ENCODE measurements at places on chromosomes 2 and 18.
A peak's percentile ranks its signal among the peaks of the same experiment; 100 is the strongest.

DNA sequence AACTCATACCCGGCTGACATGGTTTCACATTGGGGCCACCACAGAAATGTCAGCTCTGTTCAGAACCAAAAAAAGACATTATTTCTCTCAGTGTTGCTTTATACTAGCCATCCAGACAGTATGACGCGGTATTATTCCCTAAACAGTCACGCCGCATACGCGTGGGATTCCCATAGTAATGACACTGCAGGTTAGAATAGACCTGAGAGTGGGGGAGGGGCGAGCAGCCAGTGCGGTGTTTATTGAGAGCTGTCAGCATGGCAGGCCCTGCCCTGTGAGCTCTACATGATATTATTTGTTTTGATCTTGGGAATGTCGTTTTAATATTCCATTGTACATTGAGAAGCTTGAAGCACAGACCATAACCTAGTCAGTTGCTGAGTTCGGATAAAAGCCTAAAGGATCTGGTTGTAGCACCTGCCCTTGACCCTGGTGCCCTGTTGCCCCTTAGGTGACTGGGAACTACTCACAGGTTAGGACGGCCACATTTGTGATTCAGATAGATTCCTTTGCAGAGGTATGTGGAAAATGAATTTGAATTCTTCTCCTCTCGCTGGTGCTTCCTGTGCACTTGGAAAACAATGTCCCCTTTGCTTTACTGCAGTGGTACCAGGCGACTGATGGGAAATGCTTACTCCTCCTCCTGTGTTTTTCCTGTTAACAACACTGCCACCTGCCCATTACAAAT, 150.1 kb downstream of the ARHGAP28 start:
- no peak for DNase-seq

GRCh38 chr2:200624658-200625057, 38.8 kb downstream of the AOX1 start:
- DNase-seq: no peak

DNA sequence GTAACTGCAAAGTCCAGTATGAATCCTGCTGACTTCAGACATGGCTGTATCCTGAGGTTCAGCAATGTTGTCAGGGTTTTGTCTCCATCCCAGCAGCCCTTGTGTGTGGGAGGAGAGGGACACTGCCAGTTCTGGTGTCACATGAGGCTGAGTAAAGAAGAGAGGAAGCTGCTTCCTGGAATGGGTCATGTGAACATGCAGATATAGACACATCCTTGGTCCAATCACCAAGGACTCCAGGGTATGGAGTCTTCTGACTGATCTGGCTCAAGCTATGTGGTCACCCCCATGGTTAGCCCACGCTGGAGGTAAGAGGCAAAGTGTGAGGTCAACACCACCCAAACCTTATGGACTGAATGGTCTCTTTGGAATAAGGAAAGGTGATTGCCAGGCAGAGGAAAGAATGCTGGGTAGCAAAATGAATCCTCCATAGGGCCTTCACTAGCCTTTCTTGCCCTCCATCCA, 134.4 kb upstream of the SLC1A4 start:
- peak; percentile 28 for DNase-seq

GRCh38 chr2:110770959-110771431, 38.6 kb downstream of the ACOXL start:
- peak; percentile 67 for DNase-seq

GRCh38 chr2:69755862-69756467, 14.0 kb downstream of the ANXA4 start:
- DNase-seq: no peak

DNA sequence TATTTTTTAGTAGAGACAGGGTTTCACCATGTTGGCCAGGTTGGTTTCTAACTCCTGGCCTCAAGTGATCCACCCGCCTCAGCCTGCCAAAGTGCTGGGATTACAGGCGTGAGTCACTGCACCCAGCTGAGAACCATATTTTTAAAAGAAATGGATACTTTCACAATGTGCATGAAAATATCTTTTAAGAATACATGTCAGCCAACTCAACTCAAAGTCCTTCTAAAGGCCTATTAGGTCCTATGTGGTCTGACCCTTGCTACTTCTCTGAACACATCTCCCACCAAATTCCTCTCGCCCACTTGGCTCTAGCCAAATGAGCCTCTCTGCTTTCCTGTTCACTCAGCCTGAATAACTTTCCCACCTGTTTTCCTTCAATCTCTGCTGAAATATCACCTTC, 119.6 kb downstream of the MTX2 start:
- no peak for DNase-seq

DNA sequence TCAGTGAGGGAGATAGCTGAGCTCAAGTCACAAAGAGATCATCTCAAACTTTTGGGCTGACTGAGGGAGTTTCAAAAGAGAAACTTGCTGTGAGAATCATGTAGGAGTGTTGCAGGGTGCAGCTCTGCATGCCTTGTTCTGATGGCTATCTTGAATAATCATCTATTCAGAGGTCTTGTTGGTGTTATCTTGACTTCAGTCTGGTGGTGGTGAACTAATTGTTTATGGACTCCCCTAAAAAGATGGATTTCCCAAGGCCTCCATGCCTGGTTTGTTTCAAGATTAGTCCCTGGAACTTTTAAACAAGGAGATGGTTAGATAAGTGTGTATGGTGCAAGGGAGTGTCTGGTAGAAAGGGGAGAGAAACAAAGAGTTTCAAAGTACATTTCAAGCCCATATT, 29.8 kb downstream of the SLC39A6 start:
- DNase-seq: no peak

DNA sequence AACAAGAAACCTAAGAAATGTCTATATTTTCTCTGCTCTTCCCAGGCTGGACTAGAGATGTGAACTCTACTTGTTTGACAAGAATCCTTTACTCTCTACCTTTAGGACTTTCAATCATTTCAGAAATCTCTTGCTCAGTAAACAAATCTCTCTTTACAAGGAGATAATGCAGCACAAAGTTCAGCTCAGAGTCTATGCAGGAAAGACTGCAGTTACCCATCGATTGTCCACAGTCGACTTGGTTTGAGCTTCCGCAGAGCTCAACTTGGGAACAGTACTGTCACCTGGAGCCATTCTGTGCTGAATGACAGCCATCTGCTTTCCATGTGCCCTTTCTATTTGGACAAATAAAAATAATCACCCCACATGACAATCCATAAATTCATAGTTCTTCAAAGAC, 259.7 kb upstream of the STON1 start:
- no peak for DNase-seq

- no peak for DNase-seq
Measured at GRCh38 chr2:207161247-207162123, 4.3 kb downstream of the KLF7 start.

- no peak for DNase-seq
Measured at GRCh38 chr2:54671875-54672589, 51.4 kb upstream of the EML6 start.

GRCh38 chr2:2324119-2324518, 7.0 kb downstream of the MYT1L start:
- DNase-seq: no peak

DNA sequence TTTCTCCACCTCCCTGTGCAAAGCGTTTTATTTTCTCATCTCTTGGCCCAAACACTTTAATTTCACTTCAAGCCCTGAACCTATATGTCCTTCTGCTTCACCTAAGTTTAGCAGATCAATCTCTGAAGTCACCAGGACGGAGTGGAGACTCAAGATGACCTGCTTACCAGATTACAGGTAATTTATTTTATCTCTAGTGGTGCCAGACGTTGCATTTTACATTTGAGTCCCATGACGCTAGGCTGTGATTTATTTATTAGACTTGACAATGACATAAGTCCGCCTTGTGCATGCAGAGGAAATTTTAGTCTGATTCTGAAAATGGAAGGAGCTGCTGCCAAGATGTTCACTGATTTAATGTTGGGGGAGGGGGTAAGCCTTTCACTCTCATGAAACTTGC, 73.9 kb downstream of the MRO start:
- no peak for DNase-seq

- no peak for DNase-seq
Measured at GRCh38 chr2:204177977-204178522, 241.5 kb downstream of the ICOS start.

DNA sequence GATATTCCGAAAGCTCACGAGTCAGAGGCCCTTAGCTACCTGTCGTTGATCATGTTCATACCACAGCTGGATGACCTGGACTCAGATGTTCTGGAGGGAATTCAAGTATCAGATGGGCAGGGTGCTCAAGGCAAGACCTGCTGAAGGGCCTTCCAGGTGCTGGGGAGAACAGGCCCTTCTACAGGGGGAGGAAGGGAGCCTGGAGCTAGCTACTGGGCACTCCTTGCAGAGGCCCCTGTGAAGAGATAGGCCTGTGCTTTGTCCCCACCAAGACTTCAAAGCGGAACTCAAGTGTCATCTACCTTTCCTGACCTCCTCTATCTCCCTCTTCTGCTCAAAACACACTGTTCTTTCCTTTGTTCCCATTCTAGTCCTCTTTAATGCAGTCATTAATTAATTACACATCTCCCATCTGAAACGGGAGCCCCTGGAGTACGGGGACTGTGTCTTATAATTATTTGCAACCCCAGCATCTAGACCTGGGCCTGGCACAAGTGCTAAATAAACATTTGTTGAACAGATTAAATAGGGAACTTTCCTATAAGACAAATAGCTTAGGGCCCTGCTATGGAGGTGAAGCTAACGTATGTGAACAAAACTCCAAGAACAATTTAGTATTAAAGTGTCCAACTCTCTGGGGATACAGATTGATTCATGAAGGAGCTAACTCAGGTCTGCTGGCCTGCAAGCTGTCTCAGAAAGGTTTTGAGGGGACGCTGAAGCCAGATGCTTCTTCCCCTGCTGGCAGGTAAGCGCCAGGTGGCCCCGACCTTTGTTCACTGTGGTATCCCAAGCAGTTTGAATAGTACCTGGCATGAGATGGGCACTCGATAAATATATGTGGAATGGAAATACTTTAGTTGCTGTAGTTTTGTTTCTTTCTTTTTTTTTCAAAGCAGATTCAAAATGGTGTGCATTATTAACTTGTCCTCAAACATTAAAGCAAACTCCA, 22.0 kb downstream of the RHOB start:
- peak; percentile 26 for DNase-seq

GRCh38 chr2:234493796-234494195, 3.1 kb downstream of the ARL4C start:
- DNase-seq: no peak

- DNase-seq: no peak
Measured at GRCh38 chr2:84946204-84947009, 24.6 kb upstream of the KCMF1 start.

All from mesenteric fat pad (tissue), 1 donor.